ENCODE measurements at places on chromosomes 6 and 20.

DNA sequence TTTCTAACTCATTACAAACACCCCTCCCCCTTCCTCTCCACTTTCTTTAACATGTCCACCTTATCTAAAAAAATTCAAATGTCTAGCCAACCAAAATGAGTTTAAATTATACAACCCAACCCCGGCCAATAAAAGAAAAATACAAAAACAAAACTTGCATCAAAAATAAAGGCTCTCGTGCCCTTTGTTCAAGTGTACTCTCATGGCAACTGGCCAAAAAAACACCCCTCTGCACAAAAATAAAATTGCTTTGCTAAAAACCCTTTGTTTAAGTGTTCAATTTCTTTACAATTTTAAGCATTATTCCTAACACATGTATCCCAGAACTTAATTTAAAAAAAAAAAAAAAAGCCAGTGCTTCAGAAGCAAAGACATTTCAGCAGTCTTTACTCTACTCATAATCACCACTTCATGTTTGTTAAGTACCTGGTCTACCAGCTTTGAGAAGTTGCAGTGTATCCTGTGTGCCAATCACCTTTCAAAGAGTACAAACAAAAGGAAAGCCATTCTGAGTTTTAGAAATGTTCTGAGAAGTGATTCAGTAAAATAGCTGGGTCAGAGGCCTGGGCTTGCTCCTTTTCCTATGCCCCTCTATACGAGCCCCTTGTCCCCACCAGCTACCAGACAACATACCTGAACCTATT is 87.5 kb downstream of the MDN1 start:
- DNase-seq, result no peak

DNA sequence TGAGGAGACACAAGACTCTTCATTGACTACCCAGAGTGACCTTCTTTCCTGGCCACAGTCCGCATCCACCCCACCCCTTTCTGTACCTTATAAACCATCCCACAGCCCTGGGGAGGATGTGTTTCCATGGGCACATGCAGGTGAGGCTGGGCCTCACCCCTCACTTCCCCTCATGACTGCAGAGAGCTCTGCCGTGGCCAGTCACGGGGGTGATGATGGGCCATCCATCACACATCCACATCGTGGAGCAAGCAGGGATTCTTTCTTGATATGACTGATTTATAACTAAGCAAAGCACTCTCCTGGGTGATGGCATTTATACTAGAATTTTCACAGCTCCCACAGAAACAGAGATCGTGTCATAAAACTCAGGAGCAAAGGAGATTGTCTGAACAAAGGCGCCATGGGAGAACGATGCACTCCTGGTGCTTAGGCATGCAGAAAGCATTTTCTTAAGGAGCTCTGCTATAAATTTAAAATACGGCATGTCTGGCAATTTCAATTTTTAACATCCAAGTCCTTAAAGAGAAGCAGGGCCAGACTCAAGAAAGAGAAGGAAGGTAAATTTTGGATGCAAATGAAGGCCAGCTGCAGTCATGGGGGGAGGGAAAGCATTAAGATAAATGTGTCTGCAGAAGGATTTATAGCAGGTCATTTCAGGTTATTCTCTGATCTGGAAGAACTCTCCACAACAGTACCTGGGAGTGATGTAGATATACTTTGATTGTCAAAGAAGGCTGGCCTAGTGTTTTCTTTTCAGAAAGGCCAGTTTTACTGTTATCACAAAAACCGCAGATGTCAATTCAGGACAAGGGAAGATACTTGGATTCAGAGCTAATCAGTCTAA is 777.0 kb downstream of the C6orf118 start:
- no peak for DNase-seq

DNA sequence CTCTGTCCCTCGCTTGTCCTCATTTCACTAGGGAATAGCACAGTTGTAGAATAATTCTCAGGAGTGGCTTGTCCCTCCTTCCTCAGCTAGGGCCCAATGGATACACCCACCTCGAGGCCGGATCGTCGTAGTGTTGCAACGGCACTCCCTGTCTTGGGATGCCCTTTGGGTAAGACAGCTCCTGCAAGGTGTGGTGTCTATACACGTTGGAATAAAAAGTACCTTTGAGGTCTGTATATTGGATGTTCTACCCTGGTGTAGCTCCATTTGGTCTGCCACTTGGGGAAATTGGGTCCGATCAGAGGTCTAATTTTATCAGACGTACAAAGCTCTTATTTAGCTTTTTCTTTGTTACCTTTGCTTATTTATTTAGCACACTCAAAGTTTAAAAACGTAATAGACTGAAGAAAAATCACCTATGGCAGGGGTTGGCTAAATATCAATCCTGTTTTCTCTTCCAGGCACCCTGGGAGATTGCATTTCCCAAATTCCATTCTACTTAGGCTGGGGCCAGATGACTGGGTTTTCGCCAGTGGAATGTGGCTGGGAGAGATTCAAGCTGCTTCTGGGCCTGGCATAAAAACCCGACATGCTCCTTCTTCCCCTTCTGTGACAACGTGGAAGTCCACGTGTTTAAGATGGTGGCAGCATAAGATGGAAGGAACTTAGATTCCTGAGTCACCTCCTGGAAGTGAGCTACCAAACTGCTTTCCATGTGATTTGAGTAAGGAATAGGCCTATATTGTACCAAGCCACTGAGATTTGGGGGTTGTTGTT is 82.3 kb upstream of the CD83 start:
- DNase-seq, result no peak

GRCh38 chr20:10492065-10492464 is 57.0 kb downstream of the SLX4IP start:
- DNase-seq, result no peak

GRCh38 chr6:150391890-150392289 is 23.1 kb downstream of the IYD start:
- DNase-seq, result no peak

DNA sequence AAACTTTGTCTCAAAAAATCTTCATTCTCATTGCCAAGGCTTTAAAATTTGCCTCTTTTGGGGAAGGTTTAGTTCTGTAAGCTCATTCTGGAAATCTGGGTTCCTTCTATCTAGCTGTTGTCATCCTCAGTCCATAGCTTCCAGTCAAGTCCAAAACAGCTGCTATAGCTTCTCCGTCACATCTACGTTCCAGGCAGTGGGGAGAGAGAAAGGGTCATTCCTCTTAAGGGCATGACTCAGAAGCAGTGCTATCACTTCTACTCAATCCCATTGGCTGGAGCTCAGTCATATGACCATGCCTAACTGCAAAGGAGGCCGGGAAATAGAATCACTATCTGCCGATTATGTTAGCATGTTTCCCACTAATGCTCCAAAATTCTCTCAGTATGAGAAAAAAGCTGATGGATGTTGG is 141.4 kb upstream of the PTPN1 start:
- DNase-seq, result no peak

DNA sequence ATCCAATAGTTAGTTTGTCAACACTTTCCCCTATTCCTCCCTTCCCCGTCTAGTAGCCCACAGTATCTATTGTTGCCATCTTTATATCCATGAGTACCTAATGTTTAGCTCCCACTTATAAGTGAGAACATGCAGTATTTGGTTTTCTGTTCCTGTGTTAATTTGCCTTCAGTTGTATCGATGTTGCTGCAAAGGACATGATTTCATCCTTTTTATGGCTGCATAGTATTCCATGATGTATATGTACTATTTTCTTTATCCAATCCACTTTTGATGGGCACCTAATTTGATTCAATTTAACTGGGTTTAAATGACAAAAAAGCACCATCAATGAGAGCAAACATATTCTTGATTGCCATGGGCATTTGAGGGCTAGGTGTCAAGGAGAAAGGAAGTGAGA is 321.5 kb upstream of the TBX18 start:
- no peak for DNase-seq

GRCh38 chr6:136521427-136521826 is 28.8 kb downstream of the MAP7 start:
- no peak for DNase-seq

- DNase-seq, result no peak
Observed at GRCh38 chr20:48204499-48204898, 419.2 kb upstream of the SULF2 start.

- no peak for DNase-seq
Observed at GRCh38 chr6:111959766-111960165, 86.5 kb upstream of the FYN start.

DNA sequence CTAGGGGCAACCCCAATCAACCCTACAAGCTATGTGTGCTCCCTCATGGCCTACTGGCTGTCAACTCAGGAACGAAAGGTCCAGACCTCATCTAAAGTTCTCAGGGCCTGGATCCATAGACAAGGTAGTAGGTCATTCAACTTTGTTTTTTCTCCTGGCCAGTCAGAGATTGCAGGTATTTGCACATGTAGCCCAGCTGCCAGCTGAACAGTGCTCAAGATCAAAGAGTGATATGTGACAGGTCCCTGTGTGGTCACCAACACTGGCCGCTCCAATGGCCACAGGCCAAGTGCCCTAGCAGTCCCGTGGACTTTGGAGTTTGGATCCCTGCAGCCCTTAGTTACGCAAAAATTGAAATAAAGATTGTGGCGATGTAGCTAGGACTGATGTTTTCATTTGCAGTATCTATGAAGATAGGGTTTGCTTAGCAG is 60.6 kb upstream of the ATXN1 start:
- no peak for DNase-seq

- DNase-seq, result no peak
Observed at GRCh38 chr6:351867-352289, 39.7 kb upstream of the IRF4 start.

- peak; percentile 42 for DNase-seq
Observed at GRCh38 chr6:130223508-130223907, 757 bp upstream of the SAMD3 start.

DNA sequence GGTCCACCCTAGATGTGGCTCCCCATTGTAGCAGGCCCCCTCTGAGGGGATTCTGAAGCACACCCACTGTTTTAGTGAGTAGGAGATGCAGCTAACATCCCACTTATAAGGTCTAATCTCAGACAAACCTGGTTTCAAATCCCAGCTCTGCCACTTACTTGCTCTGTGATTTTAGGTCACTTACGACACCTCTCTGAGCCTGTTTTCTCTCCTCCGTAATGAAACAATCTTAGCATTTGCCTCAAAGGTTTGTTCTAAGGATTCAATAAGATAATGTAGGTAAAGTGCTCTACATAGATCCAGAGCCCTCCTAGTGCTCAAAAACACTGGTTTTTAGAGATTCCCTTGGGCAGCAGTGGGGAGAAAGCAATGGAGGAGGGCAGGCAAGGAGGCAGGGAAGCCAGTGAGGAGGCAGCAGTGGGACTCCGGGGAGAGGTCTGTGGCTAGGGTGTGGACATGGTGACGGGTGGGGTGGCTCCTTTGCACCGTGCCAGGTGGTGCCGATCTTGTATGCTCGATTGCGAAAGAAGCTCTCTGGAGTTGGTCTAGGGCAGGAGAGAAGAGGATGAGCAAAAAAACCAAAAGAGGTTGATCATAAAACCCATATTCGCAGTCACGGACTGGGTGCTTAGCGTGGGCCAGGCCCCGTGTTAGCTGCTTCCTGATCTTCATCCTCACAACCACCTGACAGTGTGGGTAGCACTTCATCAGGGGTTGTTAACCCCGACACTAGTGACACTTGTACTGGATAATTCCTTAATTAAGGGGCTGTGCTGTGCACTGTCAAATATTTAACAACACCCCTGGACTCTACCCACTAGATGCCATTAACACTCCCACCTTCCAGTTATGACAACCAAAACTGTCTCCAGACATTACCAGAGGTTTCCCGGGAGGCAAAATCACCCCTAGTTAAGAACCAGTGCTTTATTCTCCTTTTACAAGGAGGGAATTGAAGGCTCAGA is 16.8 kb upstream of the PTGIS start:
- DNase-seq, result no peak

DNA sequence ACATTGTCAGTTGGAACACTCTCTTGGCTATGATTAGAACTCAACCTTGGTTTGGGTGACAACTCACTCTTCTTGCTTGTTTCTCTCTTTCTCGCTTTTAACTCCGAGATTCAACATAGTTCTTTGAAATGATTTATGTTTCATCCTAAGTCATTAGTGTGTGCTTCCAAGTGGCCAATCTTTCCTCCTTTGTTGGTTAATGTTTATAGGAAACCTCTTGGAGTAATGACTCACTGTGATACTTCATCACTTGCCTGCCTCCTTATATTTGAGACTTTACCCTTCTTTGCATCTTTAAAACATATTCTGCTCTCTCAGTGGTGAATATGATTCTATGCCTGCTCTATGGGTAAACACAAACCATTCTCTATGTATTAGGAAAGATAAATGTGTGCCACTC is 279.7 kb upstream of the FLRT3 start:
- no peak for DNase-seq

DNA sequence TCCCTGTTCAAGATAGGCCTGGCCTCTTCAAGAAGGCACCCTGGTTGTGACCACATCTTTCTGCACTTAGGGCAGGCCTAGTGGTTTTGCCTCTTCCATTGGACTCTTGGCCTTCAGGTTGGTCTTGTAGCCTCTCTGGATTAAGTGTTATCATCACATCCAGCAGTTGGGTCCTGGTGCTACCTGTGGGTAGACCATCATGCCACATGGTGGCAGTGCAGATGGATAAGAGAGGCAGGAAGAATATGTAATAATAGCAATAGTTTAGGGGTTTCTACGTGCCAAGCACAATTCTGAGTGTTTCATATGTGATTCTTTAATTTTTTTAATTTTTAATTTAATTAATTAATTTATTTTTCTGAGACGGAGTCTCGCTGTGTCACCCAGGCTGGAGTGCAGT is 28.5 kb upstream of the SNRPB2 start:
- DNase-seq, result no peak

DNA sequence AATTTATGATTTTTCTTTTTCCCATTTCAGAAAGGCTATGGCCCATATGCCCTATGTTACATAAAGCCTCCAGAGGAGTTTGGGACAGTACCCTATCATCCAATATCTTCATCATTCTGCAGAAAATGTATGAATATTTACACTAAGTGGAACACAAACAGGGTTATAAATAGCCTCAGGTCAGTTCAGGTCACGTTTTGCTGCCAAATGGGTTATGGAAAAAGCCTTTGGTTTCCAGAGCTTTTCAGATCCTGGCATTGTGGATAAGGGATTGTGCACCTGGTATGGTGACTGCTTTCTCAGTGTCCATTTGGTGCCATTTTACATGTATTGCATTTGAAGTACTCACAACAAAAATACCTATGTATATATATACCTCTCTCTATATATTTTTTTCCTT is 29.4 kb downstream of the UTRN start:
- no peak for DNase-seq

DNA sequence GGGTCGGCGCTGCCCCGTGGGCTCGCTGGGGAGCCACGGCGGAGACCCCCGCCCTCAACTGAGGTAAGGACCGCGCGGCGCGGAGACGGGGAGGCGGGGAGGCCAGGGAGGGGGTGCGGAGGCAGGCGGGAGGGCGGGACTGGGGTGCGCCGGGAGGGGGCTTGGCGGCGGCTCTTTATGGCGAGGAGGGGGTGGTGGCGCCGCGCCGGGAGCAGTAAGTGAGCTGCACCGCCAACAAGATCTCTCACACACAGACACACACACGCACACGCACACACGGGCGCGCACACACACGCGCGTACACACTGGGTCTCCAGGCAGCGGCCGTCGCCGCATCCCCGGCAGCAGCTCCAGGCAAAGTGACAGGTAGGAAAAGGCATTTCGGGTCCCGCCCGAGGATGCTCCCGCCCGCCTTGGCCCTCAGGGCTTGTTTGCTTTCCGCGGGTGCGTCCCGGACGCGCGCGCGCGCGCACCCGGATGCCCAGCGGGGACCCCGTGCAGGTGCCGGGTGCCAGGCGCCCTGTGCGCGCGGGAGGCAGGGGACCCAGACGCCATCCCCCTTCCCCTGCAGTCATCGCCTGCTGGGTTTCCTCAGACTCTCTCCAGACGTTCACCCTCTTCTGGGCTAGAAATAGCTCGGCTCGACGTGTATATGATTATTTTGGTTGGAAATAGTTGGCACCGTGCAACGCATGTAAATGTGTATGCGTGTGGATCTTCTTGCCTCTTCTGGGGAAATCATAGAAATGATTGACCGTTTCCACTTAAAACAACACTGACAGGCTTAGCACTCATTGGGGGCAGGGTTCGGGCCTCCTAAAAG is at the start of gene PLCB4:
Gene PLCB4 (plus strand): TSS at position 247 of the 823 bp plus-strand sequence. CDS start 238,728 bp downstream, outside the sequence.
- no peak for DNase-seq

All from stimulated activated CD8-positive, alpha-beta memory T cell treated with anti-CD3 and anti-CD28 coated beads, Interleukin-4, amount 100 ng/mL, for 24 hours (primary cell).